Globus pallidus (tissue), 1 donor: ENCODE measurements at places on chromosomes 6 and 20.

DNA sequence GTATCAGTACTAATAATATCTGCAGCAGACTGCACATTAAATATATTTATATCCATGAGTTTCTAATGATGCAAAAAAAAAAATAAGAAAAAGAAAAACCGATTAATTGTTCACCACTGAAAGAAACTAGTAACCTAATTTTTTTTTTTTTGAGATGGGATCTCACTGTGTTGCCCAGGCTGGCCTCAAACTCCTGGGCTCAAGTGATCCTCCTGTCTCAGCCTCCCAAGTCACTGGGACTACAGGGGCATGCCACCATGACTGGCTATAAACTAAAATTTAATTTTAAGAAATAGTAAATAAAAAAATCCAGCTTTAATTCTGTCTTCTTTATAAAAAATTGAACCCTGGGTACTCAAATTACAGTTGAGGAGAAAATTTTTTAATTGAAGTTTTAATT, 358.2 kb downstream of the QKI start:
- DNase-seq, result no peak

- DNase-seq, result no peak
These were observed 37.9 kb upstream of the SLC23A2 start for GRCh38 chr20:5039255-5039657.

DNA sequence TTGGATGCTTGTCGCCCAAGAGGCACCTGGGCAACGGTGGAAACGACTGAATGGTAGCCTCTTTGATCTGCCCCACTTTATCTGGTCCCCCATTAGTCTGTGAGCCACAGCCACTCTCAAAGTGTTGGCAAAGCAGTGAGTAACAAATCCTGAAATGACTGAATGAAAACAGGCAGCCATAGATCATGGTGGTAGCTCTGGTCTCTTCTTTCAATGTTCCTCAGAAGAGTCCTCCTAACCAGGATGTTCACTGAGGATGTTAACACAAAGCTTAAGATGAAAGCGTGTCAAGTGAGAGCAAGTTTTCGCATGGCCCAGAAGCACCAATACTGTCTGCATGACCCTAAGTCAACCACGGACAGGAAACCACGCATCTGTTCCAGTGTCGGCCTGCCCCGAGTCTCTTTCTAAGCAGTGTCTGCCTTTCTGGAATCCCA, 107.3 kb downstream of the IRF4 start:
- DNase-seq, result no peak

- no peak for DNase-seq
These were observed 165.1 kb upstream of the AFDN start for GRCh38 chr6:167661552-167662044.

- DNase-seq, result peak; percentile 70
These were observed 105.3 kb upstream of the TAB2 start for GRCh38 chr6:149212206-149212605.

- no peak for DNase-seq
These were observed 100.1 kb downstream of the ASXL1 start for GRCh38 chr20:32458061-32458836.

- no peak for DNase-seq
These were observed 70.7 kb downstream of the PDE7B start for GRCh38 chr6:135922174-135922573.

- DNase-seq, result peak; percentile 75
These were observed 147.1 kb downstream of the PRL start for GRCh38 chr6:22149501-22150367.

DNA sequence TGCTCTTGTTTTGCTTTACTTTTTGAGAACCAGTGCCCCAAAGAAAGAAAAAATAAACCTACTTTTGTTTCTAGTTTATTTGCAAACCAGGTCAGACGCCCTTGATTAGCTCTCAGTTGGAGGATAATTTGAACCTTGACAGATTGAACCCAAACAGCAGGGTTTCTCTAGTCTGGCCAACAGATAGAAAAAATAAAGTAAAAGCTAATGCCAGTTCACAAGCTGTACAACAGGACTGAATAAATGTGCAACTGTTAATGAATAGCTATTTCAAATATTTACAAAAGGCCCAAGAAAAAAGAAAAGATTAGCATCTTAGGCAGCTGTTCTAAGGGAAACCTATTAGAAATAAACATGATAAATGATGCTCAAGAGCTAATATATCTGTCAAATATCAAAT, 331.8 kb downstream of the CDKAL1 start:
- DNase-seq, result no peak

GRCh38 chr6:3913077-3913957, 64.1 kb downstream of the FAM50B start:
- DNase-seq, result peak; percentile 29

DNA sequence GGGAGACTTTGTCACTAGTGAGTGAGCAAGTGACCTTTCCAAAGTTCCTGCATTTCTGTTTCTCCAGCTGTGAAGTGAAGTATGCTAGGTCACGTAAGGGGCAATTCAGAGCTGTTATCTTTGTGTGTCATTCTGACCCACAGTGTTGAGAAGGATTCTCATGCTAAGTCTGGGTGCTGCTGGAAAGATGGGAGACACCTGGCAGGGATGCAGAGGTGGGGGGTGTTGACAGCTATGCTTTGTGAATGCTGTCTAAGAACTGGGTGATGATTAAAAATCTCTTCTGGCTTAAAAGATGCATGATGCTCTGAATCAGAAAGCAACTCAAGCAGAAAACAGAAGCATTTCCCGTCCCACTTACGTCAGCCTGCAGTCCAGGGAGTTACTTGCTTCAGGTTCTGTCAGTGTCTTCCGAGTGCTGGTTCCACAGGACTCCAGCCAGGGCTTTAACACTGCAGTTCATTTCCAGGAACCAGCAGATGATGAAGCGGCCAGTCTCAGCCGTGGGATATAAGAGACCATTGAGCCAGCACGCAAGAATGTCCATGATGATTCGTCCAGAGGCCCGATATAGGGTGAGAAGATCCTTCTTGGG, 30.9 kb upstream of the ASXL1 start:
- DNase-seq, result no peak

DNA sequence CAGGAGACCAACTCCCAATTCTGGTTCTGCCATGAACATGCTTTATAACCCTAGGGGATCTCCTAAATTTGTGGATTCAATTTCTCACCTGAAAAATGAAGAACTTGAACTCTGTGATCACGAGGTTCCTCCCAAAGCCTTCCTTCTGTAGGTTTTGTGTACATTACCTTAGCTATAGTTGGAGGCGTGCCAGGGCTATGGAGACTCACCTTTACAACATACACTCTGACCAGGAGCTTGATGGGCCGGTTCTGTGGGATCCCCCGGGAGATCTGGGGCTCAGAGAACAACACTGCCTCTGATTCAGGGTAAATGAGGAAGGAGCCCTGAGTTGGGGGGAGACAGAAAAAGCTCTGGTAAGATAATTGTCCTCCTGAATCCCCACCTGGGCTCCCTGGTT, 34.1 kb downstream of the ERGIC3 start:
- no peak for DNase-seq

- DNase-seq, result no peak
These were observed 152.2 kb downstream of the SOD2 start for GRCh38 chr6:159540883-159541282.
